Activated CD8-positive, alpha-beta T cell treated with anti-CD3 and anti-CD28 coated beads for 36 hours (primary cell): ENCODE measurements at places on chromosomes 11 and 22.

DNA sequence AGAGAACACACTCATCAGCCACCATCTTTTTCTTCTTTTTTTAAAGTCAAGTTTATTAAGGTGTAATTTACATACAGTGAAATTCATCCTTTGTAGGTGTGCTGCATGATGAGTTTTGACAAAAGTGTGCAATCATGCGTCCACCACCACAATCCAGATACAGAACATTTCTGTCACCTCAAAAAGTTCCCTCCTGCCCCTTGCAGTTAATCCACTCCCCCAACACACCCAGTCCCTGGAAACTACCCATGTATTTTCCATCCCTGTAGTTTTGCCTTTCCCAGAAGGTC is 126.7 kb downstream of the HIPK3 start:
- DNase-seq = no peak

- DNase-seq = no peak
Measured at GRCh38 chr22:35230417-35230816, 26.9 kb upstream of the HMGXB4 start.

- DNase-seq = no peak
Measured at GRCh38 chr11:12885717-12886239, 123.3 kb upstream of the RASSF10 start.

DNA sequence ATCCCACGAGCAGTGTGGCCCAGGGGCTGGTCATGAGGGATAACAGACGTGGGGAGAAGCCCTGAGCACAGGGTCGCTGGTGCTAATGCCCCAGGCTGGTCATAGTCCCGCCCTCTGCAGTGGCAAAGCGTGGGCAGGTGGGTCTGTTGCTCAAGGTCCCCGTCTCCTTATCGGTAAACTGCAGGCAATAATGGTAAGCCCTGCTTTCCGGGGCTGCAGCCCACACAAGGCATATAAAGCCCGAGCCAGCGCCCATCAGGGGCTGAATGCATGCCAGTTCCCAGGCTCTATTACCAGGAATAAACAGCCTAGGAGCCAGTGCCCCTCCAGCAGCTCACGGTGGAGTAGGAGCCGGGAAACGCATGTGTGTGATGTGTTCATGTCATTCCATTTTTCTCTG is 261.0 kb downstream of the BRD1 start:
- DNase-seq = no peak

DNA sequence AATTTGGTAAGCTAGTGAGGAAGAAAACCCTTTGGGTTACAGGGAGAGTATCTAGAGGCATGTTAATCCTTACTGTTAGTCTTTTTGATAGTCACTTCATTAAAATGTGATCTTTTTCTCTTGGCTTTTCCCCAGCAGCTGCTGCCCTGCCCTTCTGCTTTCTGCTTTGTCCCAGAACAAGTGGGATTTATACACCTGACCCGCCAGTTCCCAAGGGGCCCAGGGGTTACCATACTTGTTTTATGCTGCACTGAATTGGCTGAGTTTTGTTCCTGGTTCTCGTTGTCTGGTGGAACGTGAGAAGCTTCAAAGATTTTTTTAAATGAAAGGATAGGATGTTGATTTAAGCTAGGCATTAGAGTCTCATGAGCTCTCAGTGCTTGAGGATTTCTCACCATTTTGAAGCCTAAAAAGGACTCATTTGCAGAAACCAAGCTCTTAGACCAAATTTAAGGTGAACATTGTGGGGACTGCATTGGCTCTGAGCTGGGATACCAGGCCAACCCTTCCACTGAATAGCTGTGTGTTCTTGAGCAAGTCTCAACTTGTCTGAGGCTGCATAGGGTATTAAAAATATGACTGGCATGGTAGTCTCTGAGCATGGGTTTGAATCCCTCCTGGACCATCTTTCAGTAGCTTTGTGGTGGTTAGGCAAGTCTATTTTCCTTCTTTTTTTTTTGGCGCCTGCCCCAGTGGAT is 6.6 kb downstream of the LIMK2 start:
- no peak for DNase-seq

DNA sequence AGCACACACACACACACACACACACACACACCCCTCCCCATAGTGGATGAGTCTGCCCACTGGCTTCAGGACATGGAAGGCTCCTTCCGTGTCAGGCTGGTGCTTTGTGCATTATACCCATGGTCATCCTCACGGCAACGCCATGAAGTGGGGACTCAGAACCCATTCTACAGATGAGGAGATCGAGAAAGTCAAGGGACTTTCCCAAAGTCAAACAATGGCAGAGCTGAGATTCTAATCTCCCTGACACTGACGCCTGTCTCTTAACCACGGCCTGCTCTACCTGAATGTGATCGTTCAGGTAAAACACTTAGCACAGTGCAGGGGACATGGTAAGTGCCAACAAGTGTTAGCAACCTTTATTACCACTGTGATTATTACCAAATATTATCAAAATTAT is 4.3 kb upstream of the MN1 start:
- DNase-seq = no peak

GRCh38 chr22:38027487-38027886 is 29.7 kb upstream of the PICK1 start:
- no peak for DNase-seq

DNA sequence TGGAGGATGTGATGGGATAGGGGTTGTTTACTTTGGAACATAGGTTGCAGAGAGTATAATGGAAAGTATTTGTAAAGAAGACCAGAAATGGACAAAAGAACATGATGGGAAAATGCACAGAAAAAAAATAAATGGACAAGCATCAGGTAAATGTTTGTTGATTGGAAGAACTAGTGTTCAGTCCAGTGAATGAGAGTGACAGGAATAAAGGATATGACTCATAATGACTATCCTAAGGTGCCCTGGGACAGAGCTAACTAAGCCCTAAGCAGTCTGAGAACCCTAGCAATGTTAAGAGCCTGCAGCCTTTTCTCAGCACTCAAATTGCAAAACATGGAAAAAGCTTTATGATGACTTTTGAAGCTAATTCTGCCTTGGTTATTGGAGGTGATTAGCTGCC is 732.8 kb upstream of the ANO5 start:
- DNase-seq = no peak

DNA sequence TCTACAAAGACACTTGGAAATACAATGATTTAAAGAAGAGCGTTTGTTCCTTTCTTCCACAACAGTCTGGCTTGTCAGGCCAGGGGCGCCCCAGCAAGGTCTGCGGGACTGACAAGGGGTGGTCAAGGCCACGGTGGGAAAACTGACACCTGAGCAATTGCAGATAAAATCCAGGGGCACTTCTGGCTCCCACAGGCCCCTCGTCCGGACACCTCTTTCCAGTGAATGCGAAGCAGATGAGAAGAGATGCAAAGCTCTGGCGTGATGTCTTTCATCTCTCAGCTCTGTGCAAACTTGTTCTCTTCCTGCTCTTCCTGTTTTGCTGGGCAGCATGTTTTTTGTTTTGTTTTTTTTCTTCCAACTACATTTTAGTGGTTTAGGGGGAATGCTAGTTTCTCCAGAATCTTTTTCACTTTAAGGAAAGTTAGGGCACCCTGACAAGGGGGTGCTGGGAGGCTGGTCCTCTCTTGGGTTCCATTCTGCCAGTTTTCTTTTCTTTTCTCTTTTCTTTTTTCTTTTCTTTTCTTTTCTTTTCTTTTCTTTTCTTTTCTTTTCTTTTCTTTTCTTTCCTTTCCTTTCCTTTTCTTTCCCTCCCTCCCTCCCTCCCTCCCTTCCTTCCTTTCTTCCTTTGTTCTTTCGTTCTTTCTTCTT is 11.1 kb upstream of the CBX6 start:
- DNase-seq = no peak

DNA sequence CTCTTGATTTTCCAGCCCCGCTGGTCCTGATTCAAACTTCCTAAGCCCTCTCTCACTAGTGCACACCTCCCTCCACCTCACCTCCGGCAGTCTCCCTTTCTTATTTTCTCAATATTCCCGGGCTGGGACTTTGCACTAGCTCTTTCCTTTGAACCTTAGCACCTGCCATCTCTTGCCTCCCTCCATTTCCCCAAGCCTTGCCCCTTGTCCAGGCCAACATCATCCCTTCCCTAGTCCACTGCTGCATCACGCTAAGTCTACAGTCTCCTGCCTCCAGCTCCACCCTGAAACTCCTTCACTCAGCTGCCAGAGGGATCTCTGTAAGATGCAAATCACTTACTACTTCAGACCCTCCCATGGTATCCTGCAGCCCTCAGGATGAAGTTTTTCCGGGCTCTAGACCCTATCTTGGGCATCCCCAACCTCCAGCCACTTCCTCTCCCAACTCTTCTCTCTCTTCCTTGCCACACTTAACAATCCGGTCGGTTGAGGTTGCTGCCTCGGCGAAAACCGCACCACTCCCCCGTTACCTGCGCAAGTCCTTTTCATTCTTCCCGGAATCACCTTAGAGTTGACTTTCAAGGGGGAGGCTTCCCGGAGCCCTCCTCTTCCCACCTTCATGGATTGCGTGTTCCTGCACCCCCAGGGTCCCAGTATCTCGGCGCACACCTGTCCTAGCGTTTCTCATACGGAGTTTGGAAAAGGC is 42.7 kb downstream of the NECTIN1 start:
- no peak for DNase-seq

- DNase-seq = no peak
Measured at GRCh38 chr11:124863137-124863825, 2.0 kb upstream of the ROBO3 start.

DNA sequence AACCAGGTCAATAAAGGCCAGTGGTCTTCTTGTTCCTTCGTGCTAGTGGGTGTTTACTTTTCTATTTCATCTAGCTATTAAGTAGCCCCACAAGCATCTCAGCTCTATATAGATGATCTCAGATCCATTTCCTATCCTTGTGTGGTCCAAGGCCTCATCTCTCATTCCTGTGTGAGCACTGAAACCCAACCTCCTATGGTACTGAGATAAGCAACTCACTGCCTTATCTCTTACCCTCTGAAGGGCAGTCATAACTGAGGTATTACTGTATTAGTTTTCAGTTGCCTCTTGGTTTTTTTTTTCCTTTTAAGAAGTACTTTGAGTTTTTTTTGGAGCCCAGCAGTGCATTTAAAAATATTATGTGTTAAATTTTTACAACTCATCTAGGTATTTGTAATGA is 28.3 kb downstream of the ACER3 start:
- DNase-seq = no peak

GRCh38 chr11:9030601-9031000 is 26.8 kb upstream of the NRIP3 start:
- no peak for DNase-seq

GRCh38 chr22:27086080-27087044 is 429.0 kb downstream of the MIAT start:
- no peak for DNase-seq

DNA sequence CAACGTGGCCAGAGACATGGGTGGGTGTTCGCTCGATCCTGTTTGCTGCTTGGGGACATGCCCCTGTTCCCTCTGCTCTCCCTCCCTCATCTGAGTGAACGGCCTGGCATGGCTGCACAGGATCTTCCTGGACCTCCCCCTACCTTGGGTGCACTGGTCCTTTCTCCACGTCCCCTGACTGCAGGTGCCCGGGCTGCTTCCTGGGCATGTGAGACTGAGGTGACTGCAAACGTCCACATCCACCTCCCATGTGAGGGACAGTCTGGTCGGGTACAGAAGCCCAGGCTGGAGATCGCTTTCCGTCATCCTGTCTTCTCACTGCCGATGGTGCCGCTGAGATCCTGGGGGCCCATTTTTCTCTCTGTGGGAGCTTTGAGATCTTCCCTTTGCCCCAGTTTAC is 11.8 kb downstream of the SULT4A1 start:
- no peak for DNase-seq

- no peak for DNase-seq
Measured at GRCh38 chr11:56637500-56637899, 4.7 kb downstream of the OR5AP2 start.

DNA sequence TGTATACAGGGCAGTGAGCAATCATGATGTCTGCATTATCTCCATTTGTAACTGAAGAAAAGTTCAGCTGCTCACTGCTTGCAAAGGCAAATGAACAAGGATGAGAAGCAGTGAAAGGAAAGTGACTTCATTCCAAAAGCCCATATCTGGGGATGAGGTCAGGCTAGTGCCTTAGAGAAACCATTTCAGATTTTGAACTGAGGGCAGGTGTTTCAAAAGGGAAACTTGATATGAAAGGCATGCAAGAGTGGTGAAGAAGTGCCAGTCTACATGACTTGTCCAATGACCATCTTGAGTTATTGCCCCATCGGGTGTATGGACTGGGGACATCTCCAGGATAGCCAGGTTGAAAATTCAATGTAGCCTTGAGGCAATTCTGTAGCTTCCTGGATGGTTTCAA is 7.3 kb upstream of the APOL4 start:
- no peak for DNase-seq

GRCh38 chr22:32531931-32532819 is 57.6 kb downstream of the FBXO7 start:
- DNase-seq = no peak

GRCh38 chr11:23973244-23973643 is 523.6 kb upstream of the LUZP2 start:
- DNase-seq = no peak

DNA sequence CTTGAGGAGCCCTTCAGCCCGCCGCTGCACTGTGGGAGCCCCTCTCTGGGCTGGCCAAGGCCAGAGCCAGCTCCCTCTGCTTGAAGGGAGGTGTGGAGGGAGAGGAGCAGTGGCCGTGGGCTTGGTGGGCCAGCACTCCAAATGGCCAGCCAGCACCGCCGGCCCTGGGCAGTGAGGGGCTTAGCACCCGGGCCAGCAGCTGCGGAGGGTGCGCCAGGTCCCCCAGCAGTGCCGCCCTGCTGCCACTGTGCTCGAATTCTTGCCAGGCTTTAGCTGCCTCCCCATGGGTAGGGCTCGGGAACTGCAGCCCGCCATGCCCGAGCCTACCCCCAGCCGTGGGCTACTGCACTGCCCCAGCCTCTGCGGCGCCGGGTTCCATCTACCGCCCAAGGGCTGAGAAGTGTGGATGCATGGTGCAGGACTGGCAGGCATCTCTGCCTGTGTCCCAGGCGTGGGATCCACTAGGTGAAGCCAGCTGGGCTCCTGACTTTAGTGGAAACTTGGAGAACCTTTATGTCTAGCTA is 82.7 kb downstream of the KCNA4 start:
- DNase-seq = no peak

- peak; percentile 65 for DNase-seq
Measured at GRCh38 chr11:19311308-19312030, 70.7 kb upstream of the E2F8 start.

GRCh38 chr11:67022961-67023956 is at the start of gene SYT12:
TSS of gene SYT12 (plus strand) at chr11:67023134. CDS start at chr11:67030145, 7,011 bp downstream.
- DNase-seq = peak; percentile 36

- no peak for DNase-seq
Measured at GRCh38 chr11:31714840-31715239, 96.3 kb downstream of the PAX6 start.

- DNase-seq = no peak
Measured at GRCh38 chr11:59262177-59262818, 49.6 kb upstream of the MPEG1 start.

- DNase-seq = no peak
Measured at GRCh38 chr11:61892085-61892370, 683 bp upstream of the FADS3 start.
